Stimulated activated CD4-positive, alpha-beta T cell treated with anti-CD3 and anti-CD28 coated beads, Interleukin-12 subunit alpha, Interleukin-12 subunit beta, amount 100 ng/mL, for 24 hours (primary cell): ENCODE measurements at places on chromosomes 12 and 14.

- DNase-seq, result no peak
Measured at GRCh38 chr14:56199095-56199981, 81.1 kb downstream of the PELI2 start.

GRCh38 chr14:99564926-99565259 is 39.1 kb downstream of the CCDC85C start:
- no peak for DNase-seq

DNA sequence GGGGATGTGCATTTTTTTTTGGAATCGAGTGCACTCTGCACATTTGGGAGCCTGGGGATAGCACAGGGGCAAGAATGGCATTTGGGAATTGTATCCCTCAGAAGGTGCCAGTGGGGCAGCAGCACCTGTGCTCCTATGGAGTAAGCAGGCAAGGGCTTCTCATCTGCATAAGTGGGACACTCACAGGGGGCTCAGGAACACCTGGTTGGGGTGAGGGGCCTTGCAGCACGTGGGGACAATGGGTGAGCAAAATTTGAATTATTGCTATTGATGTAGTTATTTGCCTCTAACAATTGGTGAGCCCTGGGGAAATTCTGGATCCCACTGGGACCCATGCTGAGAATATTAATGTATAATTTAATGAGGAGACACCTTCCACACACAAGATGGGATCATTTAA is 274.2 kb downstream of the TTC6 start:
- DNase-seq, result no peak

DNA sequence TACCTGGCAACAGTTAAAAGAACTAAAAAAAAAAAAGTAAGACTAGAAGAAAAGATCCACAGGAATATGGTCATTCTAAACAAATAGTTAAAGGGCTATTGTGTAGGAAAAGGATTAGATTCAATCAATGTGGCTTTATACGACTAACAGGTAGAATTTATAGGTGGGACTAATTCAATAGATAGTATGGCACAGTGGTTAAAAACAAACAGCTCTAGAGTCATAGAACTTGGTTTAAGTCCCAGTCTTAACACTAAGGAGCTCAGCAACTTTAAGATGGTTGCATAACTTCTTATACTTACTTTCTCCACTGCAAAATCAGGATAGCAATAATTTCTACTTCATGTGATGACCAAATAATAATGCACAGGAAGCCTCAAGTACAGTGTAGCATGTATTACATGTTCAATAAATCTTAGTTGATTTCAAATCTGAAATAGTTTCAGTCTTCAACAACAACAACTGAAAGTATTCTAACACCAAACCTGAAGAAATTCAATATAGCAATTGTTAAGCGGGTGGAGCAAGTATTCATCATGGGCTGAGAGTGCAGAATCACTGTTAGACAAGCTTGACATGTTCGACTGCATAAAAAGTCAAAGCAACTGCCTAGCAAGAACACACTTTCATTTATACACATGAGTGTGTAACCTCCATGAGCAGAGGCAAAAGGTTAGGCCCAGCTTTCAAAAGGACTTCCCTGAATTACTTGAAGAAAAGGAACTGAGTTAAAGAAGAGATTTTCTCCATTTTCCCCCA is 50.4 kb downstream of the ITPR2 start:
- DNase-seq, result no peak

- no peak for DNase-seq
Measured at GRCh38 chr12:53948650-53949593, 5.8 kb upstream of the HOXC12 start.

DNA sequence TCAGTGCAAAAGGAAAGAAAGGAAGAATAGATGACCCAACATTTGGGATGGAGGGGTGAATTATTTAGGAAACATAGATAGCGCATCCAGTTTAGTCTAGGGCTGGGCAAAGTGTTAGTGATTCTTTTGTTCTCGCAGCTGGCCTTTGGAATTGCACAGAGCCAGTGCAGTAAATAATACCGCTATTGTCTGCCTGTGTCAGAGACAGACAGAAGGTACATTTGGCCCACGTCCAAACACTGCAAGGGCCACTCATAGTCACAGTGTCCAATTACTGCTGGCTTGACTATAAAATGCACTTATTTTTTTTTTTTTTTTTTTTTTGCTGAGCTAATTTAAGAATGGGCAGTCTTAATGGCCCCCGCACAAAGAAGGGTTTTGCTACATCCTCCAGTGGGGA is 638.6 kb downstream of the BCL11B start:
- DNase-seq, result no peak

DNA sequence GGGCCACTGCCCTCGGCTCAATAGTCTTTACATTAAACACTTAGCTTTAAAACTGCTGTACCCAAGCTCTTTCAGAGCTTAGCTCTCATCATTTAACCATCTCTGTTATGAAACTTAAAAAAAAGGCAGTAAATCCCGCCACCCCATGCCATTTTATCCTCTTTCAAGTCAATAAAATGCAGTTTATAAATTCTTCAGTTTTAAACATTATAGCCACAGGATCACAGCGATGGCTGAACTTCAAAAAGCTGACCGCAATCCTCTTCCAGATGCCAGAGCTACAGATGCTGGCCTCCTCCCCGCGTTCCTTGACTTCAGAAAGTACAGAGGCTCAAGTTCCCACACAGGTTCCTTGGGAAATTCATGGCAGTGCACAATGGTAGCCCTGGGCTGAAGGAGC is 4.2 kb downstream of the OR10G3 start:
- DNase-seq, result no peak

GRCh38 chr12:77724367-77724957 is 106.2 kb upstream of the NAV3 start:
- no peak for DNase-seq

- DNase-seq, result no peak
Measured at GRCh38 chr12:23726646-23727045, 222.8 kb downstream of the SOX5 start.

GRCh38 chr14:105314287-105315200 is at the start of gene PACS2:
TSS of gene PACS2 (plus strand) at chr14:105314748. CDS start at chr14:105314919, 171 bp downstream.
- peak; percentile 58 for DNase-seq

GRCh38 chr12:55652352-55652751 is 15.7 kb downstream of the OR10P1 start:
- peak; percentile 17 for DNase-seq

DNA sequence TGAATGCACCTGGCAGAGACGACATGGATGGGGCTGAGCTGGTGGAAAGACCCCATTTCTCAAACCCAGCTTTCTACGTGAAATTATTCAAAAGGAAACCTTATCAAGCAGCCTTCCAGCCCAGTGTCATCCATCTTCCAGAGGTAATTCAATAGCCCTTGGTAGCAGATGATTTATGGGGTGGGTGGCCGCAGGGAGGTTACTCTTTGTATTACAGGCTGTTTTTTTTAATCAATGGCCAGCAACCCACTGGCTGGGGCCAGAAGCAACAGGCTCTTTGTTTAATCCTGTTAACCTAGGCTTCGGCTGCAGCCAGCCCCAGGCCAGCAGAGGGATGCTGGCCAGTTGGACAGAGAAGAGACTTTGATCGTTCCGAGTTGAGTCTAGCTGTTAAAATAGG is 139.8 kb upstream of the SRRM4 start:
- DNase-seq, result no peak

DNA sequence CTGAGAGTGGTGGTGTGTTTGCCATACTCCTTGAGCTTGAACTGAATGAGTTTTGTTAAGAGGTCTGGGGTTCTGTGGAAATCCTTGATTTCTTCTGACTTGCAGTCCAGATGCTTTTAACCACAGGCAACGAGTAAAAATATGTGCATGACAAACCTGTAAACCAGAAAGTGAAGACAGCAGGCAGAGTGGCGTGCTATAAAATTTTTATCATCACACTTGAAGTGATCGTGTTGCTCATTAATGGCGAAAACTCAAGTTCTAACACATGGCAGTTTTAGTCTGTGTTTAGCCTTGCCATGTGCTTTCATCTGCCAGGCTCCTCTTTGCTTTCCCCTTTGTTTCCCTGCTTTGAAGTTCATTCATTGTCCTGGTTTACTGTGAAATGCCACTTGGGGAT is 28.0 kb downstream of the TXNRD1 start:
- DNase-seq, result no peak

- no peak for DNase-seq
Measured at GRCh38 chr12:18467620-18468245, 206.4 kb downstream of the PIK3C2G start.

- DNase-seq, result no peak
Measured at GRCh38 chr12:96014943-96015599, 18.9 kb upstream of the HAL start.

DNA sequence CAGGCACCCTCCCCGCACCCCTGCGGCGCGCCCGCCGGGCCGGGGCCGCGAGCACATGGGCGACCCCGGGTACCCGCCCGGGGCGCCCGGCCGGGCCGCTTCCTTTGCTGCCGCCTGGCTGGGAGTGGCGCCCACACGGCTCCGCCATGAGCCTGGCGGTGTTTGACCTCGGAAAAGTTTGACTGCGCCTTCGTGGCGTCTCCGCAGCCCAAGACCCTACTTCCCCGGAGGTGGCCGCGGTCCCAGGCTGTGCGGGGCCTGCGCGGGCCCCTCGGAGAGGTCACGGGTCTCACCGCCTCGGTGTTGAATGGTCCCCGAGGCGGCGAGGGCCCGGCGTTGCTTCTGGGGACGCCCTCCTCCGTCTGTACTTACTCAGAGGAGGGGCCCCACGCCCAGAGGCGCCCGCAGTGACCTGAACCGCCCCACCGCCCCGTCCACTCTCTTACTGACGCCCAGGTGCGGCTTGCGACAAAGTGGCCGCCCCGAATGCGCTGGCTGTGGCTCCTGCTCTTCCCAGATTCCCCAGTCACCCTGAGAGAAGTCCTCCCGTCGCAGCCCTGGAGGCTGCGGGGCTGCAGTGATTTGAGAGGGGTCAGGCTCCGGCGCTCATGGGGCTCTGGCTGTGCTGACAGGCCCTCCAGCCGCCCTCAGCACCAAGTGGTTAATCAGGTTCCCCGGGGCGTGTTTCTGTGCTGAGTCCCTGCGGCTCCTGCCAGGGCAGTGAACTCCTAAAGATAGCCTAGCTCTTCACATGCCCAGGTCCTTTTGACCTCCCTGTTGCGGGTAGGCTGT is 5.8 kb downstream of the KMT5A start:
- no peak for DNase-seq

DNA sequence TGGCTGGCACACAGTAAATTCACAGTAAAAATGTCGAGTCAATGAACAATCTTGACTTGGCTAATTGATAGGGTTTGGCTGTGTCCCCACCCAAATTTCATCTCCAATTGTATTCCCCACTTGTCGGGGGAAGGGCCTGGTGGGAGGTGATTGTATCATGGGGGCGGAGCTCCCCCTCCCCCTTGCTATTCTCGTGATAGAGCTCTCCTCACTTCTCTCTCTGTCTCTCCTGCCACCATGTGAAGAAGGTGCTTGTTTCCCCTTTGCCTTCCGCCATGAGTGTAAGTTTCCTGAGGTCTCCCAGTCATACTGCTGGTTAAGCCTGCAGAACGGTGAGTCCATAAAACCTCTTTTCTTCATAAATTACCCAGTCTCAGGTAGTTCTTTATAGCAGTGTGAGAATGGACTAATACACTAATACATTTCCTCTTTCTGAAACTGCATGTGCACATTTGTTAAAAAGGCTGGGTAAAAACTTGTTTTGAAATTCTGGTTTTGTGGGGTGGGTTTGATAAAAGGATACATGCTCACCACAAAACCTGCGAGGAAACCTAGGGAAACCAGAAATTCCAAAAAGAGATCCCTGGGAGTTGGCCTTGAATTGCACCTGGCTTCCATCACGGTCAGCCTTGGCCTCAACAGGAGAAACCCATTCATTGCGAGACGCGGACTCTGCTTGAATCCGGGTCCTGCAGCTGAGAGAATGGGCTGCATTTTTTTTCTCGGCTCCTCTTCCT is 16.2 kb upstream of the MYL2 start:
- no peak for DNase-seq

- no peak for DNase-seq
Measured at GRCh38 chr12:76519538-76519937, 40.0 kb downstream of the OSBPL8 start.

DNA sequence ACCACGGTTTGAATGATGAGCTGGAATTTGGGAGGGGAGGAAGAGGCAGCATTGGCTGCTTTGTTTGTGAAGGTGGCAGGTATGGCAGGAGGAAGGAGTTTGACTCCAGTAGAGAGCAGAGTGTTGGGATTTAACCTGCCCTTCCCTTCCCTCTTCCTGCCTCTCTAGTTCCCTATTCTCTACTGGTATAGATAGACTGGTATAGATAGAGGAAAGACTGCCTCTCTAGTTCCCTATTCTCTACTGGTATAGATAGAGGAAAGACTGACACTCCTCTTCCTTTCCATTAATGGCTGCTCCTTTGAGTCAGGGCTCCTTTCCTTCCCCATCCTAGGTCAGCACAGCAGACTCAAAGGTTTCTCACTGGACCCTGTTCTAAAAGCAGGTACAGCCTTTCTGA is 8.4 kb upstream of the SYCP3 start:
- no peak for DNase-seq

DNA sequence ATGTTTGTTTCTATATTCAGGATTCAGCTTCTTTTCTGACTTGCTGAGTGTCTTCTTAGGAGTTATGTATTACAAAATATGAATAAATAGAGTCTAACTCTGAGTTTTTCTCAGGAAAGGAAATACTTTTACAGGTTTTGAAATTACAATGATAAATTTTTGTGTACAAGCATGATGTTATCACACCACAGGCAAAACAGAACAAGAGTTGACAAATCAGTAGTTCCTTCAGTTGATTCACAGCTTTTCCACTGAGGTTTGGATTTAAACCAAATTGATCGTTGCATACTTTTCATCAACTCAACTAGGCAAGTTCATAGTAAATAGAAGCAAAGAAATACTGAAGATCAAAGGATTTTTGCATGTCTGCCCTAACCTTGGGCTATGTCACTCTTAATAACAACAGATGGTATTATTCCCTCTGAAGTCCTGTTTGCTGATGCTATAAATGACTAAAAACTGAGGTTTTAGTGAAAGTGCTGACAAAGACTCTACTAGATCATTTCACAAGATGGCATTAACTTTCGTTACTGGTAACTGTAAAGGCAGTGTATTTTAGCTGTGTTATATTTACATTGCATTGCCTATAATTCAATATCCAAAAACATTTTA is 520.2 kb downstream of the FLRT2 start:
- no peak for DNase-seq

- no peak for DNase-seq
Measured at GRCh38 chr12:118098911-118099671, 4.7 kb downstream of the VSIG10 start.

GRCh38 chr12:27277846-27278260 is 33.8 kb downstream of the STK38L start:
- peak; percentile 2 for DNase-seq

DNA sequence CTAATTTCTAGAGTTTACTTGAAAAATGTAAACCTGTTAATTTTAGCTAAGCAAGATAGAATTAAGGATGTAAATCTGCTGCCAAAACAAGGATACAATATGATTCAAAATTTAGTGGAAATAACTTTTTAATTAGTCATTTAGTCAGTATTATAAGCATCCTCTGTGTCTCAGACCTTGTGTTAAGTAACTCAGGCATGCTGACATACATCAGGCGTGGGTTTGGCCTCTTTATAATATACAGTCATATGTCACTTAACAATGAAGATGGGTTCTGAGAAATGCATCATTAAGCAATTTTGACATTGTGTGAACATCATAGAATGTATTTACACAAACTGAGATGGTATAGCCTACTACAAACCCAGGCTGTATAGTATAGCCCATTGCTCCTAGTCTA is 386.9 kb downstream of the ZFP36L1 start:
- DNase-seq, result no peak
